Aorta (tissue), 5 donors: ENCODE measurements at places on chromosomes 7 and 10. TPM values are rescaled to one million over a fixed set of nuclear protein-coding genes. Genes with fewer than 3 reads are reported as not detected.

GRCh38 chr10:111247781-111248389 lies 171.1 kb downstream of the ADRA2A start:
- no peak for DNase-seq

DNA sequence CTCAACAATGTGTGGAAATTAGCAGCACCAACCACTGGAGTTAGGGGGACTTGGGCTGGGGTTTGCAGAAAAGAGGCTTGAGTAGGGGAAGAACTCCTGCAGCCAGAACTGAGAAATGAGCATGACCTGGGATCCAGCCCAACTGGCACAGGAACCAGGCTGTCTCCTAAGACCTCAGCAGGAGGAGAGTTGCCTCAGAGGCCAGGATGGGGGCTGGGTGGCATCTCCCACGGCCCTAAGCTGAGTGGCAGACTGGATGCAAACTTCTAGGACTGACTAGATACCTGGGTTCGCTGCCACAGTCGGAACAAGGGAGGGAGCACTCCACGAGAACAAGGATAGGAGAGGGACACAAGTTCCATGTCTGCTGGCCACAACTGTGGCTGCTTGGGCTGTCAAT lies 62.6 kb downstream of the RNF32 start:
- DNase-seq = no peak

Gene ANKRD16
- total RNA-seq = 4.6 TPM

DNA sequence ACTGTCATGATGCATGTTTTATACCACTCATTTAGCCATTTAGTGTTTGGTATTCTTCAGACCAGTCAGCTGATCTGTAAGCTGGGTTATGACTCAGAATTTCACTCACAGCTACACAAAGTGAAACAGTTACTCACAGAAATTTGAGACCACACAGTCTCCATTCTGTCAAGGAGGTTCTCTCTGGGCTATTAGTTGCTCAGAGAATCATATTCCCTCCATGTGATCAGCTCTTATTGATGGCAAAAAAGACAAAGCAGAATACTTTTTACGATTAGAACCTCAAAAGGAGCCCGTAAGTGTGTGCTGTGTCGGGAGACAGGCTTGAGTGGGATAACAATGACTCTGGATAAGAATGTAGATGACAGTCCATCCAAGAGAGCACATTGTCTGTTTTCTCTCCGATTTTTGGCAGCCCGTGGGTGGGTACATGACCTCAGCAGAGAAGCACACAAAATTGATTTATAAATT lies 277.6 kb upstream of the SORCS1 start:
- no peak for DNase-seq
